GDM1 (cell line): ENCODE measurements at places on chromosomes 1 and 21.

- no peak for DNase-seq
Observed at GRCh38 chr1:155226910-155227260, 18.4 kb downstream of the MTX1 start.

GRCh38 chr21:41228492-41228891, 60.5 kb downstream of the BACE2 start:
- no peak for DNase-seq

- DNase-seq = no peak
Observed at GRCh38 chr1:193592317-193592716, 405.9 kb upstream of the B3GALT2 start.

DNA sequence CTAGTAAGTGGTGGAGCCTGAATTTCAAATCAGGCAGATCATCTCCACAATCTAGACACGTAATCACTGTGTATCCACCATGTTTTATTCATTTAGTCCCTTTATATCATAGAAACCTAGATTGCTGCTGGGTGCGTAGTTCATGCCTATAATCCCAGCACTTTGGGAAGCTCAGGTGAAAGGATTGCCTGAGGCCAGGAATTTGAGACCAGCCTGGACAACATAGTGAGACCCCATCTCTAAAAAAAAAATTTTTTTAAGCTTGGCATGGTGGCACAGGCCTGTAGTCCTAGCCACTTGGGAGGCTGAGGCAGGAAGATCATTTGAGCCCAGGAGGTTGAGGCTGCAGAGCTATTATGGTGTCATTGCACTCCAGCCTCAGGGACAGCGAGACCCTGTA, 10.1 kb downstream of the MED18 start:
- DNase-seq = no peak

GRCh38 chr21:43364851-43365424, 62.0 kb downstream of the SIK1 start:
- DNase-seq = no peak

DNA sequence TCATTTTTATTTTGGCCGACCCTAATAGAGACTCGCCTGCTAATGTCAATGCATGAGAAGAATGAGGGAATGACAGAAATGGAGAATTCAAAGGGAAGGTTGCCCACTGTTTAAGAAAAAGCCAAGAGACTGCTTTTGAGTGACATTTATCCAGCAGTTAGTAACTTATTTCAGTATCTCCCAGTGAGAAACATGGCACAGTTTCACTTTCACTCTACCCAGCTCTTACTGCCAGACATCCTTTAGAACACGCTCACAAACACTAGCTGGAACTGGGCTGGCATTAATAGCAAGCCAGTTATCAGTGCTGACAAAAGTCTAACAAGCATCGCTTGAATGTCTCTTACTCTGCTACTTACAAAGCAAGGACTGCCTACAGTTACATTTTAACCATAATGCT, 8.5 kb downstream of the GGPS1 start:
- DNase-seq = no peak

DNA sequence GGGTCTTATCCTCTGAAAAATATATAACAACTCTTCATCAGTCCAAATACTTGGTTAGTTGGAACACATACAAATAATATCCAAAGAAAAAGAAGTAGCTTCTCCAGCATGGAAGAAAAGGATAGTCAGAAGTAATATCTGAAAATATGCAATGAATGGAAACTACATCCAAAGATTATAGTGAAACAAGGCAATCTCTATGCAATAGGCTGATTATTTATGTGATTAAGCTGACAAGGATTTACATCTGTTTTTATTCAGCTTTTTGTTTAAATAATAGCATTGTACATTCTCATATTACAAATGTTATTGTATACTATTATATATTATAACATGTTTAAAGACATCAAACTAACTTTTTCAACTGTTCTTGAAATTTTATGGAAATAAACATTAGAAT, 15.3 kb upstream of the TGFBR3 start:
- DNase-seq = no peak

- DNase-seq = no peak
Observed at GRCh38 chr1:161816201-161816600, 50.1 kb downstream of the ATF6 start.

- DNase-seq = no peak
Observed at GRCh38 chr1:32426489-32427255, 32.4 kb upstream of the BSDC1 start.

GRCh38 chr1:209791920-209792319, 7.6 kb upstream of the C1orf74 start:
- no peak for DNase-seq

- DNase-seq = no peak
Observed at GRCh38 chr1:229203991-229204632, 66.8 kb upstream of the RAB4A start.

DNA sequence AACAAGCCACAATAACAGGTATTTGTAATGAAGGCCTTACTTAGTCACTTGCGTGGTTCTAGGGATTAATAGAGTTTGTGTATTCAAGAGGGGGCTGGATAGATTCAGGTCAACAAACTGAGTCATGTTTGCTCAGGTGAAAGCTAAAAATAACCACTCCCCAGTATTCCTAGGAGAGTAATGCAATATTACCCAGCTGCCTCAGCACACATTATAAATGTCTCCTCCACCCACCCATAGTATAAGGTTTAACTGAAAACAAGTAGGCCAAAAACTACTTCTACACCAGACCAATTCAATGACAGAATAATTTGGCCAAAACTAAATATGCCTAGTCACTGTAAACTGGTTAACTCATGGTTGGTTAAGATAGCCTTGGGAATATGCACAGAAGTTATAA, 34.4 kb downstream of the WLS start:
- no peak for DNase-seq

DNA sequence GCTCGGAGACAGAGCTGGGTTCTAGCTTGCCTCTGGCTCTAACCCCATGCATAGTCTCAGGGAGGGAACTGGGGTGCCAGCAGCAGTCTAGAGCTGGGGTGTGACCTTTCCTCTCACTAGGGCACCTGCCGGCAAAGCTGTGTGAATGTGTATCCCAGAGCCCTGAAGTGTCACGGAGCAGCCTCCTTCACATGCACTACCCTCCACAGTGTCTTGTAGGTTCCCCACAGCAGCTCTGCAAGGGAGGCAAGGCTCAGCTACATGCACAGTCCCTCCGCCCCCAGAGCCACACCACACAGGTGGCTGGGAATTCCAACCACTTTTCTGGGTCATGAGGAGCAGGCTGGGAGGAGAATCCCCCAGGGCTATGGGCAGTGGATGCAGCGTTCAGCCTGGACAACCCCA, 7.7 kb upstream of the HPCA start:
- DNase-seq = no peak

DNA sequence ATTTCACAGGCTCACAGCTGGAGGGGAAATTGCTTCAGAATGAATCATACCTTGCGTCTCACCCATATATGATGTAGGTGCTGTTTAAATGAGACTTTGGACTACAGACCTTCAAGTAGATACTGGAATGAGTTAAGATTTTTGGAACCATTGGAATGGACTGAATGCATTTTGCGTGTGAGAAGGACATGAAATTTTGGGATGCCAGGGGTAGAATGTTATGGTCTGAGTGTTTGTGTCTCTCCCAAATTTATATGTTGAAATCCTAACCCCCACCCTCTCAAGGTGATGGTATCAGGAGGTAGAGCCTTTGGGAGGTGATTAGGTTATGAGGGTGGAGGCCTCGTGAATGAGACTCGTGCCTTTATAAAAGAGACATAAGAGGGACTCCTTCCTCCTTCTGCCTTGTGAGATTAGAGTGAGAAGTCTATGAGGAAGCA, 41.4 kb downstream of the KCNK1 start:
- no peak for DNase-seq

DNA sequence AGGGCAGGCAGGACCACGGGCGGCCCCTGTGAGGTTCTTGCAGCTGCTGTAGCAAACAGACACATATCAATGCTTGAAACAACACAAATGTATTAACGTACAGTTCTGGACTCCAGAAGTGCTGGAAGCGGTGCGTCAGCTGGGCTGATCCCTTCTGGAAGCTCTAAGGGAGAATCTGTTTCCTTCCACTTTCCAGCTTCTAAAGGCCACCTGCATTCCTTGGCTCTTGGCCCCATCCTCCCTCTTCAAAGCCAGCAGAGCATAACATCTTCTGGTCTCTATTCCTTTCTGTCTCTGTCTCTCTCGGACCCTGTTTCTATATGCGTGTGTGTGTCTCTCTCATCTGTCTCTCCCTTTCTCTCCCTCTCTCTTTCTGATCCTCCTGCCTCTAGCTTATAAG, 102.3 kb downstream of the SPSB1 start:
- no peak for DNase-seq

DNA sequence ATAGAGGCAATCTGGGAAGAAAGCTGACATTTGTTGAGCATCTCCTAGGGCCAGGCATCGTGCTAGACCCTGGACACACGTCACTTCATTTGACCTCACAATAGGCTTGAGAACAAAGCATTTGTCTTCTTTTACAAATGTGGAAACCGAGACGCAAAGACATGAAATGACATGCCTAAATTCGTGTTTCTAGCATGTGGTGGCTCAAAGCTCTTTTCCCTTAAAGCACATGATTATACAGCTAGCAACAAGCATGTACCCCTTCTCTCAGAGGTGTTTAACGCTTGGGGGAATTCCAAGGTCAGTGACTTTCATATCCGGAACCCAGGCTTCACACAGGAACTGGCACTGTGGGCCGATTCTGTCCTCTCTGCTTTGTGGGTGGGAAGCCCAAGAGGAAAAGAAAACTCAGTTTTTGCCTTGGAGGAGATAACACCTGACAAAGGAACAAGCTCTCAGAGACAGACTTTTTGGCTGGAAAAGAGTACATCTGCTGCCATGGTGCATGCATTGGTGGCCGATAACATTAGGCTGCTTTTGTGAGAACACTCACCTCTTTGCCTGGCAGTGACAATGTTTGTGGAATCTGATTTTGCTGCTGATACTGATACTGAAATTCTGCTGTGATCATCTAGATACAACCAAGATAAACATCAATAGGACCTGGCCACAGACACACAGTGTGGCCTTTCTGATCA, 15.4 kb upstream of the CD2 start:
- no peak for DNase-seq

DNA sequence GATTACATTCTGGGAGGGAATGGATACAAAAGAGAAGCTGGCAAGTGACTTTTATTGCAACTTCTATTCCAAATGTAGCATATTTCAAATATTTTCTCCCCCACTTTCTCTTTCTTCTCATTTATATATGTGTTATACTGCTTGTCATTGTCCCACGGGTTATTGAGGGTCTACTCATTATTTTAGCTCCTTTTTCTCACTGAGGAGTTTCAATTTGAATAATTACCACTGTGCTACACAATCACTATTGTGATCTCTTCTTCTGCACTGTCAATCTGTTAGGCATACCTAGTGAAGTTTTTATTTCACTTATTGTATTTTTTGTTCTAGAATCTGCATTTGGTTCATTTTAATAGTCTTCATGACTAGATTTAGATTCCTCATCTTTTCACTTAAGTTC, 339.7 kb downstream of the PTPRC start:
- DNase-seq = no peak

DNA sequence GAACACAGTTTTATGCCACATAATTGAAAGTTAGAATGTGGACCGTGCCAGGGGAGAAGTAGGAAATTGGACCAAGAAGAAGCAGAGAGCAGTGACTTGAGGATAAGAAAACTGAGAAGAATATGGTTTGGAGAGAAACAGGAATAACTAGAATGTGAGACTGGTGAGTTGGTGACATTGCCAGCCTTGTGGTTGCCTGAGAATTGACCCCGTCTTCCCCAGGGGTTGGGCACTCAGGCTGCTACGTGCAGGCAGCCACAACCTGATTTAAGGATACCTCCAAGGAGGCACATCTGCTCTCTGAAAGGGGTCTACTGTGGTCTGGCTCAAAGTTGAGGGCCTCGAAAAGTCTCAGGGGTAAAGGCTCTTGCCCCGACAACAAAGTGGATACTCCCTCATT, 112.1 kb upstream of the ARTN start:
- no peak for DNase-seq

DNA sequence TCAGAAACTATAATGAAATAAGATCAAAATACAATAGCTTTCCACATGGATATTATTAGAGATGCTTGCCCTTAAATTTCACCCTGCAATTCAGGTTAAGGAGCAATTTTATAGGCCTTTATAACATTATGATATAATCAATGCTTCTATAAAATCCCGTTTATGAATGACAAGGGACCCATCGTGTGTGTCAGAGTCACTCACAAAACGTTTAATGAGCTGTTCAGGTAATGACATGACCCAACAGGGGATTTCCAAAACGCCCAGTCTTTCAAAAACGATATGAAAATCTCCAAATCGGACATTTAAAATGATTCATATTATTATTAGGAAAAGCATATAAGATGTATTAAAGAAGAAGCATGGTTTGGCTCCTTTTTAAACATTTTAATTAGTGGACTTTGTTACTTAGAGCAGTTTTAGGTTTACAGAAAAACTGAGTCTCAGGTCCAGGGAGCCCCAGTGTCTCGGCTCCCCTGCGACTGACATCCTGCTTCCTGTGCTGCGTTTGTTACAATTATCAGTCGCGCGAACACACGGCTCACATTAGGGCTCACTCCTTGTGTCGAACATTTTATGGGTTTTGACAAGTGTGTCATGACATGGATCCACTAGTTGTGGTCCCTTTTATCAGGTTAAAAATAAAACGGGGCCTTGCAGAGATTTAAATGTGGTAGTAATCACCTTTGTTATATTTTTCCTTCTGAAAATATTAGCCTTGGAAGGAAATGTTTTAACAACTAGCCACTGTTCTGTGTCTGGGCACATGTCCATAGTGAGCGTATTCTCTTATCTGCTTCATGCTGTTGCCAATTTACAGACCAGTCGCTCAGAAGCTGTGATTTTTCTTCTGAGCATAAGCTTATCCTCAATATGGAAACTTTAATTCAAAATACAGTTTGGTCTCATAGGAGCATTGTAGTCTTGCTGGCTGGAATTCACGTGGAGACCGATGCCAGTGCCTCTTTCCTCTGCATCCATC, 52.0 kb upstream of the POFUT2 start:
- DNase-seq = no peak

DNA sequence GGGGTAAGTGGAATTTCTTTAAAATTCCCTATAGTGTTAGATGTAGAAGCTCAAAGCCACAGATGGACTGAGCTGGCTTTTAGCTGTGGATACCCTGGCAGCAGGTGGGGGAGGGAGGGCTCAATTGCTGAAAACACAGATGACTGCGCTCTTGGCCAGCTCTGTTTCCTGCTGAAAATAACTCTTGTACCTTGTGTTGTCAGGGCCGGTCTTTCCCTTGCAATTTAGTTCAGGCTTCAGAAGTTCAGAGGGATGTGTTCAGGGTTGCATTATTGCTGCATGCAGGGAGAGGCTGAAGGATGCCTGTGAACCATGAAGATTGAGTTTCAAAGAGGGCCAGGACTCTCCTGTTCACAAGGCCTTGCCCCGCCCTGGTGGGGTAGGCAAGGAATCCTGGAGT, 58.1 kb upstream of the GCLM start:
- no peak for DNase-seq

DNA sequence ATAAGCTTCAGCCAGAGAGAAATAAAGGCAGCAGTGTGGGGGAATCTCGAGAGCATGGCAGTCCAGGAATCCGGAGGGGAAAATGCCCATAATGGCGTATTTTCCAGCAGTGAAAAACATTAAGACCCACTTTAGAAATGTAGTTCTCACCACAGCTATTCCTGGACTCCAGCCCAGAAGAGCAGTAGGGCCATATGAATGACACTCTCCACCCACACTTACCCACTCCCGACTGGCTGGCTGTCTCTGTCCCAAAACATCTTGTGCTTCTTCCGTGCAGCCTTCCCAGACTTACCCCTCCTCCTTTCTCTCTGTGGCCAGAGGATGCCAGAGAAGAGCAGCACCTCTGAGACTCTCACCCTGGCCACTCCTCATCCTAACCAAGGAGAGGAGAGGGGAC, 56.4 kb downstream of the TRABD2B start:
- DNase-seq = no peak

GRCh38 chr1:107919953-107920352, 45.0 kb downstream of the VAV3 start:
- peak; percentile 55 for DNase-seq
